NCI-H510A (cell line): ENCODE measurements at places on chromosomes 12 and 14.
A peak's percentile ranks its signal among the peaks of the same experiment; 100 is the strongest.

GRCh38 chr12:56948457-56948777 is 9.0 kb downstream of the RDH16 start:
- no peak for DNase-seq

DNA sequence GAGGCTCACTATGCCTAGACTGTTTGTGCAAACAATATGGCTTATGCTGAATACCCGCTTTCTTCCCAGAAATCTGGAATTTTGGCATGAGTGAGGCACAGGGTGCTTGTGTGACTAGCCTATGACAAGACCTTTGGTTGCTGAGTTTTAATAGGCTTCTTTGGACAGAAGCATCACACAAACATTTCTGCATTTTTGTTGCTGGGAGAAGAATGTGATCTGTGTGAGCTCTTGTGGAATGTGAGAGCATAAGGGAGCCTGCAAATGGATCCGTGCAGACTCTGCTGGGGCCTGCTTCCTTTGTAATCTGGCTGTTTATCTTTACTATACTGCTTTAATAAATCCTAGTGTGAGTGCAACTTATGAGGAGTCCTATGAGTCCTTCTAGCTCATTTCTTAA is 83.0 kb upstream of the ZDHHC17 start:
- no peak for DNase-seq

DNA sequence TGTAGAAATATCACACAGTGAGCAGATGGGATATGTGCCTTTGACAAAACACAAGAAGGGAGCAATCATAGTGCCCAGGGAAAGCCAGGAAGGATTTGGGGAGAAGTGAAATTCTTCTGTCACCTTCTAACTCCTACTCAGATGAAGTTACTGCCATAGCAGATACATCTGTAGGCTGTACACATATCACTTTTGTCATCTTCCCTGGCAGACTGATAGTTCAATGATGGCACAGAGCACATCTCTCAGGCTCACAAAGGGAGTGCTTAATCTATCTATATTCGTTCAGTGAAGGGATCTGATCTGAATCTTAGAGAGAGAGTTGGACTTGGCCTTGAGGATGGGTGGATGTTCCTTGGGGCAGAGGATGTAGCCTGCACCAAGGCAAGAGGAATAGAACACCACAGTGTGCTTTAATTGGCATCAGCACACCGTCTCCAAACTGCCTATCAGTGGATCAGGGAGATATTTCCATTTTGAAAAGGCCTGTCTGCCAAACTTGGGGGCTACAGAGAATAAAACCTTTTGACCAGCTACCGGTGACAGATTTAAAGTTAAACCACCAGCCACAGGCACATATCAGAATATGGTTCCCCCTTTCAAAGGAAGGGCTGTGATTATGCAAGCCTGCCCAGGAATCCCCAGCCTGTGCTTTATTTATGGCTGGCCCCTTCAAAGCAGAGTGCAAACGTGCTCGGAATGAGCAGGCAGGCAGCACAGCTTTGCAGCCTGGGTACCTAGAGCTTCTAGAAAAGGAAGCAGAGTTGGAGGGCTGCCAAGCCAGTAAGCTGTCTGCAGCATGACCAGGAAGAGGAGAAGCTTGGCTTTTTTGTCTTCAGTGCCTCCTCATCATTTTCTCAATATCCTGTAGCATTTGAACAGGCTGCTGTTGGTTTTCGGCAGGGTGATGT is 165.5 kb upstream of the DYRK2 start:
- DNase-seq, result peak; percentile 67

DNA sequence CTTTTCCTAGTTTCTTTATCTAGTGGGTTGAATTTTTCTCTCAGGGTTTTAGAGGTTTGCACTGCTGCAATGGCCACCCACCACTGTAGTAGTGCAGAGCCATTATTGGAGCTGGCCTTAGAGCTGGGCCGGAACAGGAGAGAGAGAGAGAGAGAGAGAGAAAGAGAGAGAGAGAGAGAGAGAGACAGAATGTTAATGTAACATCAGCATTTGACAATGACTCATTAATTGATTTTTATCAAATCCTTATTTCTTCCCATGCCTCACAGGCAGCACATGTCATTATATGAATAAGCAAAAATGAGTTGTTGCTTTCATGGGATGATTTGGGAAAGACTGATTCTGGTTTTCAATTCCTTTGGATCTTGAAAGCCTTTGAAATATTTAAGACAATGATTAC is 76.3 kb upstream of the PPP4R3A start:
- DNase-seq, result no peak

- no peak for DNase-seq
Measured at GRCh38 chr14:105363847-105364708, 34.3 kb upstream of the TEX22 start.

DNA sequence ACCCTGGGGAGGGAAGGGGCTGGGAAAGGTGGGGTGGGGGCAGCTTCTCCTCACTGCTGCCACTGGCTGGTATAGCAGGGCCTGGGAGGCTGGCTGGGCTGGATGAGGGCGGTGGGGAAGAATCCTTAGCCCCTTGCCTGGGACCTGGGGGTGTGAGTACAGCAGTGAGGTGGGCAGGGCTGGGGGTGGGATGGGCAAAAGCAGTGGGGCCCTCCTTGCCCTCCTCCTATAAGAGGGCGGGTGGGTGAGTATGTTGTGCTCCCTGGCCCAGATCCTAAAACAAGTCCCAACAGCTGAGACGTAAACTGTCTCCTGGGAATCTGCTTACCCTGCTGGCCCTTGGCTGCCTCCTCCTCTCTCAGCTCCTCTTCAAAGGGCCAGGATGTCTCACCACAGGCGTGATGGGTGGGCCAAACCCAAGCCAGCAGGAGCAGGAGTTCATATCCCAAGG is 2.2 kb downstream of the NCKAP5L start:
- DNase-seq, result no peak
